OCI-M1 (cell line): ENCODE measurements at places on chromosomes 16 and 17.

- no peak for DNase-seq
Measured at GRCh38 chr16:73019457-73020362, 28.2 kb downstream of the ZFHX3 start.

DNA sequence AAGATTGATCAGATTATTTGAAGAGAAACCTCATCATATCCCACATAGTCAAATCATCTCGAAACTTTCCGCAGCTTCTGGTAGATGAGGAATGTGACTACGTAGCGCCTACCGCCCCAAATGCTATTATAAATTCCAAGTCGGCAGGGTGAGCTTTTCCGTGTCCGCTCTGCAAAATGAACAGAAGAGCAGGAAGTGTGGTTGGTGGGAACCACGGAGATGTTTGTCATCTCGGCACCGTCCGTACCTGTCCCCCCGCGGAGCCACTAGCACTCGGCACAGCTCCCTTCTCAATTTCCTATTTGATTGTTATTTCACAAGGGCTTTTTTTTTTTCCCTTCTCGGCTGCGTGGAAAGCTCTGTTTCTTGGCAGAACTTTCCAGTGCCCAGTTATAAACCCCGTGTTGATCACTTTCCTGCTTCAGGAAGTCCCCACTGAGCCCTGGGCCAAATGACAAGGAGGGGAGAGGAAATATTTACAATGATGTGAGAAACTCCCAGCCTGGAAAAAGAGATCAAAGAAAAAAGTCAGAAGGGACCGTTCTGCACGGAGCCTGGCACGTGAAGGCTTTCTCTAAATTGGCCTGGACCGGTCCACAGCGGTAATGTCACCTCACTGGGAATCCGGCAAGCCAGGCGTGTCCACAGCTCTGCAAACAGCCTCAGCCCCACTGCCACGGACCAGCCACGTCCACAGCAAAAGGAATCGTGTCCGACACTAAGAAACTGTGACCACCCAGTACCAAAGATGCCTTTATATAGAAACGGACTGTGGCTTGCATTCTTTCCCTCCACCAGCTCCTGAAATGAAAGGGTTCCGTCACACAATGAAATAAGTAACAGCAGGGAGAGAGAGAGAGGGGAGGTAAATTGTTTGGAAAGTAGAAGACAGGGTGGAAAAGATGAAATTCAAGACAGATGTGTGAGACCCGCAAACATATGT lies 65.0 kb downstream of the MRM3 start:
- DNase-seq: no peak

GRCh38 chr16:57411362-57411976 lies 6.9 kb downstream of the CCL17 start:
- no peak for DNase-seq

- DNase-seq: no peak
Measured at GRCh38 chr17:65531256-65532100, 30.0 kb downstream of the AXIN2 start.

DNA sequence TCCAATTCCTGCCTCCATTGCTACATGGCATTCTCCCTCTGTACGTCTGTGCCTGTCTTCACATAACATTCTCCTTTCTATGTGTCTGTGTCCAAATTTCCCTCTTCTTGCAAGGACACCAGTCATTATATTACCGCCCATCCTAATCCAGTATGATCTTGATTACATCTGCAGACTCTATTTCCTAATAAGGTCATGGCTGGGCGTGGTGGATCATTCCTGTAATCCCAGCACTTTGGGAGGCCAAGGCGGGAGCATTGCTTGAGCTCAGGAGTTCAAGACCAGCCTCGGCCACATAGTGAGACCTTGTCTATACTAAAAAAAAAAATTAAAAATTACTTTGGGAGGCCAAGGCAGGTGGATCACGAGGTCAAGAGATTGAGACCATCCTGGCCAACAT lies 5.0 kb upstream of the PRR14 start:
- DNase-seq: no peak

GRCh38 chr16:68401871-68402747 lies 46.2 kb downstream of the SMPD3 start:
- DNase-seq: no peak

GRCh38 chr17:17118399-17118798 lies 76.1 kb downstream of the MPRIP start:
- no peak for DNase-seq

DNA sequence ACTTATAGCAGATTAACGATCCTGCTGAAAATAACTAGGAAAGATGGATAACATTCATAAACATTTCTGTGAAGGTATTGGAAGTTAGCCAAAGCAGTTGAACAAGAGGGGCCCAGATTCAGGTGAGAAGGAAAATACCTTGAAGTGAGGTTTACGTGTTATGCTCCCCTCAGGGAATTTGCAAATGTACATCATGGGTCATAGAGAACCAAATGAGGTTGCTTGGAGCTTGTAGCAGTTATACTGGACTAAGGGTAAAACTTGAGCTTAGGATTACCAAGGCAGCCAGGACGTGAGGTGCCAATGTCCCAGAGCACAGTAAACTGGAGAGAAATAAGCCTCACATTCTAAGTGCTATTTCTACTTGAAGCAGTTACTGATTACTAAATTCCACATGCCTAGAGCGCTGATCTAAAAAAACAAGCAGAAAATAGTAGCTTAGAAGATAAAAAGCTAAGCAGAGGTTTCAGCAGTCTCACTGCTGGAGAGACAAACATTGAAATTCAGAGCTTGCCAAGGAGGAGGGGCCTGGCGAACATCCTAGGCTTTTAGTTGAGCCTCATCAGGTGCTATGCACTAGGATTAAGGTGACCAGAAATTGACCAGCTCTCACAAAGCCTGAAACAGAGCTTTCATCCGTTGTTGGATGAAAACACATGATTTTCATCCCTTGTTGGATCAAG lies 136.7 kb upstream of the FAM20A start:
- no peak for DNase-seq
